ENCODE measurements at places on chromosomes 3 and 15.

- no peak for DNase-seq
Observed at GRCh38 chr15:95106801-95107200, 875.4 kb downstream of the MCTP2 start.

DNA sequence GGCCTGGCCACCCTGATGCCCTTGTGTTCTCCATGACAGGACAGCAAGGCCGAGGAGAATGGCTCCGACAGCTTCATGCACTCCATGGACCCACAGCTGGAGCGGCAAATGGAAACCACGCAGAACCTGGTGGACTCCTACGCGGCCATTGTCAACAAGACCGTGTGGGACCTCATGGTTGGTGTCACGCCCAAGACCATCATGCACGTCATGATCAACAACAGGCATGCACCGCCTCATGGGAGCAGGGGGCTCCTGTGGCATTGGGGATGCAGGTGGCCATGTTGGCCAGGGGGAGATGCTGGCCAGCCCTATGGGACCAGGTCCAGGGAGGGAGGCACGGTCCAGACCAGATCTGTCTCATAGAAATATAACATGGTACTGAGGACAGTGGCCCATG is 62.9 kb downstream of the GOLGA8B start:
- DNase-seq = no peak

GRCh38 chr3:64340641-64341101 is 115.4 kb upstream of the PRICKLE2 start:
- DNase-seq = peak; percentile 91

DNA sequence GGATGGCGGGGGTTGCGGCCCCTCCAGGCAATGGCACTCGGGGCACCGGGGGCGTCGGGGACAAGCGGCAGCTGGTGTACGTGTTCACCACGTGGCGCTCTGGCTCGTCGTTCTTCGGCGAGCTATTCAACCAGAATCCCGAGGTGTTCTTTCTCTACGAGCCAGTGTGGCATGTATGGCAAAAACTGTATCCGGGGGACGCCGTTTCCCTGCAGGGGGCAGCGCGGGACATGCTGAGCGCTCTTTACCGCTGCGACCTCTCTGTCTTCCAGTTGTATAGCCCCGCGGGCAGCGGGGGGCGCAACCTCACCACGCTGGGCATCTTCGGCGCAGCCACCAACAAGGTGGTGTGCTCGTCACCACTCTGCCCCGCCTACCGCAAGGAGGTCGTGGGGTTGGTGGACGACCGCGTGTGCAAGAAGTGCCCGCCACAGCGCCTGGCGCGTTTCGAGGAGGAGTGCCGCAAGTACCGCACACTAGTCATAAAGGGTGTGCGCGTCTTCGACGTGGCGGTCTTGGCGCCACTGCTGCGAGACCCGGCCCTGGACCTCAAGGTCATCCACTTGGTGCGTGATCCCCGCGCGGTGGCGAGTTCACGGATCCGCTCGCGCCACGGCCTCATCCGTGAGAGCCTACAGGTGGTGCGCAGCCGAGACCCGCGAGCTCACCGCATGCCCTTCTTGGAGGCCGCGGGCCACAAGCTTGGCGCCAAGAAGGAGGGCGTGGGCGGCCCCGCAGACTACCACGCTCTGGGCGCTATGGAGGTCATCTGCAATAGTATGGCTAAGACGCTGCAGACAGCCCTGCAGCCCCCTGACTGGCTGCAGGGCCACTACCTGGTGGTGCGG is 1.9 kb downstream of the CHST2 start:
- peak; percentile 74 for DNase-seq

- no peak for DNase-seq
Observed at GRCh38 chr3:30711151-30711550, 104.8 kb downstream of the TGFBR2 start.

GRCh38 chr3:69368129-69368741 is 17.7 kb downstream of the FRMD4B start:
- no peak for DNase-seq

- no peak for DNase-seq
Observed at GRCh38 chr15:45653702-45654424, 19.0 kb downstream of the SQOR start.

DNA sequence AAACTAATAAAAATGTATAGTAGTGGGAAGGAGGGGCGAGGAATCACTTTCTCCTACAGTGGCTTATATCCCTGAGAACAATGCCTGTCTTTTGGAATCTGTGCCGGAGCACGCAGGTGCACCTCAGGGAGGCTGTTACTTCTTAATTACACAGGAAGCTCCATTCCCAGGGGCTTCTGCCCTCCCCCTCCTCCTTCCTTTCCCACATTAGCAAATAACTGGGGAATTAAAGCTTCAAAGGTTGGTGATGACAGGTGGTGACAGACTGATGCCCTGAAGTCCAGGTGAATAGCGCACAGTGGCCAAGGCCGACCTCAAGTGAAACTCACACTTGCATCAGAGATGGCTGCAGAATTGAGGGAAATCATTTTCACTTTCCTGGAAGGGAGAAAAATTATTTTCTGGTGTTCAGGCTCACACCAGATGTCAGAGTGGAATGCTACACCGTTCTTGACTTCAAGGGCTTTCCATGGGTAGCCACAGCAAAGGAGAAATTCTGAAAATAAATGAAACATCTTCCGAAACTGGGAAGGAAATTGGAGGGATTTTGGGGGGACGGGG is 3.7 kb downstream of the GRAMD2A start:
- no peak for DNase-seq

- peak; percentile 74 for DNase-seq
Observed at GRCh38 chr3:137946356-137946973, 63.5 kb upstream of the CLDN18 start.

DNA sequence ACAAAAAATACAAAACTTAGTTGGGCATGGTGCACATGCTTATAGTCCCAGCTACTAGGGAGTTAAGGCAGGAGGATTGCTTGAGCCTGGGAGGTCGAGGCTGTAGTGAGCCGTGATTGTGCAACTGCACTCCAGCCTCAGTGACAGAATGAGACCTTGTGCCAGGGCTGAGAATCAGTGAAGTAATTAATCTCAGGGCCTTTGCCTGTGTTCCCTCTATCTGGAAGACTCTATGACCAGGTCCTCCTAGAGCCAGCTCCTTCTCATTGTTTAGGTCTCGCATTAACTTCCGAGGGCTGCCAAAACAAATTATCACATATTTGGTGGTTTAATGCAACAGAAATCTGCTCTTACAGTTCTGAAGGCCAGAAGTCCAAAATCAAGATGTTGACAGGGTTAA is 41.4 kb upstream of the FLNB start:
- DNase-seq = peak; percentile 47

DNA sequence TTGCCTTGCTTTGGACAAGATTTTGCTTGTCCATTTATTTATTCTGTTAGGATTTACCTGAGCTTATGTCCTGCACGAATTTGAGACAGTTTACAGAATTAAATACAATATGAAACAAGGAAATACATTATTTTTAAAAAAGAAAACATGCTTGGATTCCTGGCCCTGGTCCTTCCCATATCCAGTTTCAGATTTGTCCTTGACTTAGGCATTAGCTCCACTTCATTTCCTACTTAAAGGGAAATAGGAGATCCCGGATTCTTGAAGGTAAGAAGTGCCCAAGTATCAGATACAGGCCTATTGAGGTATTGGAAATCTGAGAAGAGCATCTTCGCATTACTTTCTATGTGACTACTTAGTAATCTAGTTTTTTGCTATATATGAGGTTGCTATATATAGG is 672.0 kb downstream of the SI start:
- DNase-seq = no peak

DNA sequence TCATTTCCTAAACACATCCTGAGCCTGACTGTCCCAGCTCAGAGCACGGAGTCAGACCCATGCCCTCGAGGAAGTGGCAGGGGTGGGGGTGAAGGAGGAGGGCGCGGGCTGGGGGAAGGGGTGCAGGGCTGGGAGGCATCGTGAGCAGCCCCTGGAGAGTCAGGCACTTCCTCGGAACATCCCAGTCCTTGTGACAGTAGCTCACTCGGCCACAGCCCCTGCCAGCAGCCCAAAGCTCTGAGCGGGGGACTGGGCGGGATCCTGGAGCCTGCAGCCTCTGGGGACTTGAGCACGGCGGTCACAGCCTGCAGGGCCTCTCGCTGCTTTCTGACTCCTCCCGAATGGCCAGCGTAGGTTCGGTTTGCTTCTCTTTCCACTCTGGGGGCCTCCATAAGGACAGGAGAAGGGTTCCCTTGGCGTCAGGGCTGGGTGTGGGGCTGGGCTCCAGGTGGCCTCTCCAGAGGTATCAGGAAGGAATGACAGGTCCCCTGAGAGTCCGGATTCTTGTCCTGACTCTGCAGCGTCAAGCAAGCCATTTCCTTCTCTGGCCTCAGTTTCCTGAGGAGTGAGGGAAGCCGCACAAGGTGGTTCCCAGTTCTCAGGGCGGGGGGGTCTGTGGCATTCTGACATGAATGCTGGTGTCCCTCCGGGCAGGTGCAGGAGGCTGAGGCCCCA is 20.9 kb downstream of the PSTPIP1 start:
- no peak for DNase-seq

DNA sequence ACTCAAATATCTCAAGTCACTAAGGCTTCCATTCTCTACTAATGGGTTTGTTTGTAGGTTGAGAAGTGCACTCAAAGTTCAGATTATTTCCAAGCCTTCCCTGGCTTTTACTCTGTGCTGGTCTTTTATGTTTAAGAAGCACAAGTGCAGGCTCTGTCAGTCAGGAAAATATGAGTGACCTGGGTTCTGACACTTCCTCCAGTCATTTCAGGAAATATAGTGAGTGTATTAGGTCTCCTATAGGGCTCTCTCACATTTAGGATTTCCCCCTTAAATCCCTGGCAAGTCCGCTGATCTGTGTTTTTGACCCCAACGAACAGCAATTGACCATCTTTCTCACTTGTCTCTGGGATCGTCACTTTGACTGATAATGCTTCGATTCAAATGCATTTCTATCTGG is 210.2 kb downstream of the ARPP21 start:
- no peak for DNase-seq

All from GM23248 (cell line).